ENCODE measurements at places on chromosomes 7 and 10.

DNA sequence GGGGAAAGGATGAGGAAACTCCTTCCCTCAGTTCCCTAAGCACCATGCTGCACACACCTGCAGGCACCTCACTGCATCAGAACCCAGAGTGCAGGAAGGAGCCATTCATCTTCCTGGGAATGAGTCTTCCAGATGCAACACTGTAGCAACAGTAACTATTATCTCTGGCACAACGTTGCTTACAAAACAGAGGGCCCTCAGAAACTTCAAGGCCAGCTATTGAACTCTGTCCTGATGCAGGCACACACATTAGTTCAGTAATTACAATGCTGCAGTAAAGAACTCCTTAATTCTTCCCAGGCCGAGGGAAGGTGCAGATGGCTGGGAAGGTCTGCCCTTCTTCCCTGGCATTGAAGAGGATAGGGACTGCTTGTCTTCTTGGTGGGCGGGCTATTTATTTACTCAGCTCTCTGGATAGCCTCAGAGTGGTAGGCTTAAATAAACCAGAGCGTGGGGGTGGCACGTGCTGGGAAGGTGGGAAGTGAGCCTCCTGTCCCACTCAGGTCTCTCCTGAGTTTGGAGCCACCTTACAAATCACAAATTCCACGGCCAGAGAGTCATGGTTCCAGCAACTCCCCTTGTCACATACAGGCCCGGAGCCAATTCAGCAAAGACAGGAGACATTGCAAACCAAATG is 125.1 kb upstream of the JCAD start:
- DNase-seq, result no peak

DNA sequence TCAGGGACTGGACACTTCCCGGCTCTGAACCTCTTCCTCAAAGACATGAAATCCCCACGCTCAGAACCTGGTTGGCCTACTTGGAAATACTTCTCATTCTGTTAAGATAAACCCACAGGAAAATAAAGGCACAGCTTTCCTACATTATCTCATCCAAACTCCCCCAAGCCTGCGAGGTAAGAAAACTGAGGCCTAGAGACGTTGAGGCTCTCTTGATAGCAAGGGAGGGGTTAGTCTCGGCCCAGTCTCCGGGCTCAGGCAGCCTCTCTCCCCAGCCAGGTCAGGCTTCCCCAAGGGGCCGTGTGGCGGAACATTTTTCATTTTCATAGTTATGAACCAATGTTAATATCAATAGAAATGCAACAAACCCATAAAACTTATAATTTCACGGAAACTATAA is 4.6 kb upstream of the EIF3B start:
- DNase-seq, result no peak

- no peak for DNase-seq
Observed at GRCh38 chr10:122121059-122121458, 132.1 kb downstream of the TACC2 start.

- no peak for DNase-seq
Observed at GRCh38 chr7:39509912-39510311, 56.3 kb upstream of the YAE1 start.

GRCh38 chr7:90276033-90276728 is 31.2 kb downstream of the CFAP69 start:
- no peak for DNase-seq

GRCh38 chr7:28685644-28686417 is 272.3 kb downstream of the TRIL start:
- peak; percentile 98 for DNase-seq

DNA sequence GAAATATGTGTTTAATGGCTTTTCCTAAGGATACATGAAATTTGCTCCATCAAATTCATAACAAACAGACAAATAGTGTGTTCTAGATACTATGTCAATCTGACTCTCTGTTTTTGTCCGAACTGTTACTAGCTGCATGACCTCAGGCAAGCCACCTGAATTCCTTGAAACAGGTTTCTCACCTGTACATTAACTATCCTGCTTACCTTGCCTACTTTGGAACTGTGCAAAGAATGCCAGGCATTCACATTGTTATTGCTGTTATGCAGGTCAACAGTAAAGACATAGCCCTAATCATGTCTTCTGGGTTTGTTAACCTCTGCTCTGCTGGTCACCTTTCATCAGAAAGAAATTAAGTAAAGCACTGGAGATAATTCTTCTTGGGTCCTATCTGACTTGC is 1283.9 kb upstream of the CELF2 start:
- DNase-seq, result no peak

GRCh38 chr10:3406556-3406955 is 234.0 kb upstream of the PITRM1 start:
- DNase-seq, result no peak

- DNase-seq, result no peak
Observed at GRCh38 chr10:89458291-89458690, 43.9 kb downstream of the IFIT5 start.

- no peak for DNase-seq
Observed at GRCh38 chr7:17599733-17600339, 301.4 kb downstream of the AHR start.

GRCh38 chr10:18456984-18457383 is 194.4 kb downstream of the NSUN6 start:
- DNase-seq, result no peak

DNA sequence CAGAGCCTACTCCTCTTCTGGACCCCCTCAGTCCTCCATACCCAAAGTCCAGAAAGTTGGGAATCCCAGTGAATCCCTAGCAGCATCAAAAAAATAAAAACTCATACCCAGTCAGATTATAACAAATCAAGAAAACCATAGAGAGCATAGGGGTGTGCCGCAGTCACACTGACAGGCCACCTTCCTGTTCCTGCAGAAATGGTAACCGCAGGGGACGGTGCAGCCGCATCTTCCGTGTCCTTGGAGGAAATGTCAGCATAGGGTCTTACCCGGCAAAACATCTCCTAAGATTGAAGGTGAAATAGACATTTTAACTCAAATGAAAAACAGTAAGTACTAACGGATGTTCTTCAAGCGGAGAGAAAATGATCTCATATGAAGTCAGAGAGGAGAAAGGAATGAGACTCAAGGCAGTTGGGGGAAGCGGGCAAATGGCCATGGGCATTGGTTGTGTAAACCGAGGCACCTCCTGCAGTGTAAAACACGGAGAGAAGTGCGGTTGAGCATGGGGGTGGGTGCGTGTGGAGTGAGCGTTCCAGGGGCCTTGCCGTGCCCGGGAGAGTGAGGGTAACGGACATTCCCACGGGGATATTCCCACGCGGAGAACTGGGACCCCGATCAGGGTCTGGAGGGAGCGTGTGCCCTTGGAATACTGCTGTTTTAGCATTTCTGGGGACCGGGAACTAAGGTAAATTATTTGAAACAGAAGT is 110.8 kb downstream of the NKX6-2 start:
- no peak for DNase-seq

DNA sequence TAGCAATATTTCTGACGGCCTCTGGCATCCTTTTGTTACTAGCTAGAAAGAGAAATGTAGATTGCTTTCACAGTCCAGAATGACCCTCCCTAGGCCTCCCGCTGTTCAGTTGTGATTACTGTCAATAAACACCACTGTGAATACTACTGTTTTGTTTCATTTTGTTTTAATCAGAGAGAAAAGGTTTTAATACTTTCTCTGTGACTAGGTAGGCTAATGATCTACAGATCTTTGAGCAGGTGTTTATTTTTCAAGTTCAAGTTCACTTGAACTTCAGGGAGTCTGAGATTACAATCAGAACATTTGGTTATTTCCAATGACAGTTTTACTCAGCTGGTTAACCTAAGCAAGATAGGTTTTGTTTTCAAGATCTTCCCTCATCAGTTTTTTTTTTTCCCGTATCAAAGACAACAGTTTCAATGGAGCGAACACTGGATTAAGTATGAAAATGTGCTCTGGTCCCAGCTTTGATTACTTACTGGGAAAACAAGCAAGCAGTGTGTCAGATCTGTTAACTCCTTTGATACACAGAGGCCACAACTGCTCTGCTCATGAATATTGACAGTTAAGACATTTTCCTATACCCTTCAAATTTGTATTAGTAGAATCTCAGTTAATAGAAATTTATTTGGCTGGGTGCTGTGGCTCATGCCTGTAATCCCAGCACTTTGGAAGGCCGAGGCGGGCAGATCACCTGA is 34.8 kb downstream of the VKORC1L1 start:
- no peak for DNase-seq

Measured in right hindlimb (tissue), 1 donor.